ENCODE measurements at places on chromosomes 1 and 21.
A peak's percentile ranks its signal among the peaks of the same experiment; 100 is the strongest.

DNA sequence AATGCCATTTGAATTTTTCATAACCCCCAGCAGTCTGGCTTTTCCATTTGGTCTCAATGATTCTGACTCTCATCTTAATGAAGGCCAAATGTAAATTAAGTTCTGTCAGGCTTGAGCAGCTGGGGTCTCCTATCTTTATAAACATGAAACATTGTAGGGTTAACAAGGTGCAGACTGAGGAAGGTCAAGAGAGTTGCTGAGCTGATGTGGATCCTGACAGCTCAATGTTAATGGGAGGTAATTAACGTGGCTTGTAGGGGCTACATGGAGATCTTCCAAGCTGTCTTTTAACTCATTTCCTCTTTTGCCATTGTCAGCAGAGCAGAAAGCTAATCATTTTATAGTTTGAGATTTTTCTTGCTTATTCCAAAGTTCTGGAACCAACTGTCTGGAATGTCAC, 55.2 kb downstream of the FGGY start:
- DNase-seq: no peak

DNA sequence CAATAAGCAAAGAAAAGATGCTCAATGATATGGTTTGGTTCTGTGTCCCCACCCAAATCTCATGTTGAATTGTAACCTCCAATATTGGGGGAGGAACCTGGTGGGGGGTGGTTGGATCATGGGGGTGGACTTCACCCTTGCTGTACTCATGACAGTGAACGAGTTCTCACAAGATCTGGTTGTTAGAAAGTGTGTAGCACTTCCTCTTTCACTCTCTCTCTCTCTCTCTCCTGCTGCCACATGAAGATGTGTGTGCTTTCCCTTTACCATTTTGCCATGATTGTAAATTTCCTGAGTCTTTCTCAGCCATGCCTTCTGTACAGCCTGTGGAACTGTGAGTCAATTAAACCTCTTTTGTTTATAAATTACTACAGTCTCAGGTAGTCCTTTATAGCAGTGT, 248.4 kb downstream of the HHIPL2 start:
- no peak for DNase-seq

DNA sequence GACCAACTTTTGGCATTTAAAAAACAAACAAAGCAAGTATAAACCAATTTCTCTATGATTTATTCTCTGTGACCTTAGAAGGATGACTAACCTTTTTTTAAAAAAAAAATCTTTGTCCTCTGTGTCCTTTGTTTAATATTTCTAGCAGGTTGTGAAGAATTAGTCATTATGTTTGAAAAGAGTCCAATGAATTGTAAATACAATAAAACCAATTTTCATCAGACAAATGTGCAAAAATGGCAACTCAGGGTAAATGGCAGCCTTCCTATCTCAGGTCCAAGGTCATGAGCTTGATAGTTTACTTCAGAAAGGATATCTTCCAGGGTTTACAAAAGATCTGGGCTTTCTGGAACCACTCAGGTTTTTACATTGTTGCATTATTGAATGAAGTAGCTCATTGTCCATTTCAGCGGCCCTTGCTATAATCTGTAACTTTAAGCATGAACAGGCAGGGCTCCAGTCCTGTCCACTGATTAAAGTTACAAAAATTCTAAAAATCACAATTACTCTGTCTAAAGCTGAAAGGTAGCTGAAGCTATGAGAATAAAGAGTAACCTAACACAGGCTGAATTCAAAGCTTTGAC, 11.7 kb upstream of the MAP3K21 start:
- no peak for DNase-seq

- no peak for DNase-seq
Measured at GRCh38 chr1:156176610-156177210, 17.2 kb upstream of the SLC25A44 start.

DNA sequence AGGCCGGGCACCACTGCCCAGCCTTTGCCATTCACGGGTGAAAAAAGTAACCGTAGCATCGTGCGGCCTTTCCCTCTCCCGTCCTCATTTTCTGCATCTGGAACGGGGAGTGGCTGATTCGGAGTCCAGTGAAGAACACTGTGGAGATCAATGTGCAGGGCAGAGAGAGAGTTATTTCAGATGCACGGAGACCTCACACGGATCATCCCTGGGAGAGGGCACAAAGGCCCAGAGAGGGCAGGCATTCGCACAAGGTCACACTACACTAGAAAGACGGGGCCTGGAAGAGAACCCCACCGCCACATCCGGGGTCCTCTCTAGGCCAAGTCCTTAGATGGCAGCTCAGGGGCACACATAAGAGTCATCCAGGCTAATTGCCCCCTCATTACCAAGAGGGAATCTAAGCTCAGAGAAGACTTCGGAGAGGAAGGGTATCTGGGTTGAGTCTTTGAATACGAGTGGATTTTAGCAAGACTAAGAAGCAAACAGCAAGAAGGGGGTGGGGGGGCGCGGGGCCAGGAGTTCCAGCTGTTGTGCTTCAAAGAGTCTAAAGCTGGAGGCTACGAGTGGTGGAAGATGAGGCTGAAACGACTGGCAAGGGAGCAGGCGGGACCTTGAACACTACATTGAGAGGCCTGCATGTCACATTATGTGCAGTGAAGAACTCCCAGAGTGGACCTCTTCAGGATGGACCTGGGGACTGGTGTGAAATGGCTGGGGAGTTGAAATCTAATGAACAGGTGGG, 857 bp downstream of the GPX7 start:
- DNase-seq: peak; percentile 21

DNA sequence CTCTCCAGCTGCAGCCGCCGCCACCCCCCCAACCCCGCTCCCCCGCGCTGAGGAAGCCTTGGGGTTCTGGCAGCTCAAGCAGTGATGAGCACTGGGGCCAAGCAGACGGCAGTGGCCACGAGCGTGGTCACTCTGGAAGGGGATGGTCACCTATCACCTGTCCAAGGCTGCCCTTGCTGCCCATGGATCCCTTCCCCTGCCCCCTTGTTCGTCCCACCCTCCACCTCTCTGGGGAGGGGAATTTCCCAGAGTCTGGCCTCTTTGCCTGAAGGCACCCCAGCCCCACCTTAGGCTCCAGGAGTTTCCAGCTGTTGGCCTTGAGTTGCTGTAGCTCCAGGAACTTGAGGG, 7.2 kb upstream of the SMIM12 start:
- DNase-seq: no peak

Measured in EL (cell line).